ENCODE measurements at places on chromosomes 11 and 22.

DNA sequence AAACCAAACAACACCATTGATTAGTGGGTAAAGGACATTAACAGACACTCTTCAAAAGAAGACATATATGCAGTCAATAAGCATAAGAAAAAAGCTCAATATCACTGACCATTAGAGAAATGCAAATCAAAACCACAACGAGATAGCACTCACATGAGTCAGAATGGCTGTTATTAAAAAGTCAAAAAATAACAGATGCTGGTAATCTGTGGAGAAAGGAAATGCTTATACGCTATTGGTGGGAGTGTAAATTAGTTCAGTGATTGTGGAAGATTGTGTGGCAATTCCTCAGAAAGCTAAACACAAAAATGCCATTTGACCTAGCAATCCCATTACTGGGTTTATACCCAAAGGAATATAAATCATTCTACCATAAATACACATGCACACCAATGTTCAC, 182.6 kb downstream of the TRPC6 start:
- DNase-seq: no peak

DNA sequence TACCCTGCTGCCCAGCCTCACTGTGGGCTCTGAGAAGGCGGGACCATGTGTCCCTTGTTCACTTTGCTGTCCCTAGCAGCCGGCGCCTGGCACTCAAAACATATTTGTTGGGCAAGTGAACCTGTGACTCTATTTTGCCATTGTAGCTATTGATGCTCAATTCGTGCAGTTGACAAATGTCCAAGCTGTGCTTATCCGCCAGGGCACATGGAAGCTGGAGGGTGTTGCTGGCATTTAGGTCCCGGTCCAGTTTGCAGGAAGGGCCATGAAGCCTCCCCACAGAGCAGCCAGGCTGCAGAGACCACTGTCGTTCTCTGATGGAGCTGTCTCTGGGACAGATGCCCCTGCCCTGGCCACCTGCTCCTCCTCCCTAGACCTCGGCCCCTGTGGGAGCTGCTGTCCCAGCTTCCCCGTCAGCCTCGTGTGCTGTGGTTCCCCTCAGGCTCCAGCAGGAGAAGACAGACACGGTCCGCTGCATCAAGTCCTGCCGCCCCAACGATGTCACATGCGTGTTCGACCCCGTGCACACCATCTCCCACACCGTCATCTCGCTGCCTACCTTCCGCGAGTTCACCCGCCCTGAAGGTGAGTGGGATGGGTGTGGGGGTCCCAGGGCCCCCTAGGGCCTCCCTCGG, 71.5 kb downstream of the FBLN1 start:
- peak; percentile 4 for DNase-seq

GRCh38 chr11:19694796-19695345, 17.8 kb upstream of the NAV2 start:
- DNase-seq: no peak

GRCh38 chr22:24482575-24482974, 12.6 kb upstream of the UPB1 start:
- DNase-seq: no peak

DNA sequence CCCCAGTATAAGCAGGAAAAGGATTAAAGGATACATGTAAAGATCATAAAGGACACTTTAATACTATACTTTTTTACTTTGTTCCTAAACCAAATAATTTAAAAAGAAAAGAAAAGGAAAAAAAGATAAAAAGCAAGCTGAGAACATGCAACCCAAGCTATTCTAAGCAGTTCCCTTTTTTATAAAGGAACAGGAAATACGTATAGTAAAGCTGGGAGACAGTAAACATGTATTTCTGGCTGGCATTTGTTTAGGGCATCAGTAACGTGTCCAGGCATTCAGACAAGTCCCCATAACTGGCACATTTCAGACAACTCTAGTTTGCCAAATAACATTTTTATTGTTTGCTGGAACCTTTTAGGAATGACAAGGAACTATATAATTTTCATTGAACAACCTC, 24.9 kb downstream of the BCO2 start:
- DNase-seq: no peak
